ENCODE measurements at places on chromosomes 16 and 17. TPM values are rescaled to one million over a fixed set of nuclear protein-coding genes. Genes with fewer than 3 reads are reported as not detected.

DNA sequence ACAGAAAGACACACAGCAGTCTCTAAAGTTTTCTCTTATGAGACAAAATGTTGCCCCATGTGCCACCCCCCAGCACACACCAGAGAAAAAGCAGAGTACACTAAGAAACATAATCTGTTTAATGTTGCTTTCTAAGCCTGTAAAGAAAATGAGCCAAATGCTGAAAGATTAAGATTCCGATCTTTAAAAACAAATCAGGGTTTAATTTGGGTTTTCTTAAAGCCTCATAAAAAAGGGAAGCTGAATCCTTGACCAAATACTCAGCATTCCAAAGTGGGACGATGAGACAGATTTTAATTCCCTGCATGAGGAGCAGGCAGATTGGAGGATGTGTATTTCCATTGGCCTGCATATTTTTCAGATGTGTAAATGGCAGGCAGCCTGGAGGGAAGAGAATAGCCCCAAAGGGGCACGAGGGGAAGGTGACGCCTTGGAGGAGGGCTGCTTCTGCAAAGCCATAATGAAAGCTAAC lies 118.4 kb downstream of the COPRS start:
- H3K27ac ChIP-seq, result peak overlapping the region; percentile 33
- no peak overlapping the region for H3K4me3 ChIP-seq
- peak; percentile 49 for DNase-seq

The VMO1 gene
- total RNA-seq, result 0.33 TPM

DNA sequence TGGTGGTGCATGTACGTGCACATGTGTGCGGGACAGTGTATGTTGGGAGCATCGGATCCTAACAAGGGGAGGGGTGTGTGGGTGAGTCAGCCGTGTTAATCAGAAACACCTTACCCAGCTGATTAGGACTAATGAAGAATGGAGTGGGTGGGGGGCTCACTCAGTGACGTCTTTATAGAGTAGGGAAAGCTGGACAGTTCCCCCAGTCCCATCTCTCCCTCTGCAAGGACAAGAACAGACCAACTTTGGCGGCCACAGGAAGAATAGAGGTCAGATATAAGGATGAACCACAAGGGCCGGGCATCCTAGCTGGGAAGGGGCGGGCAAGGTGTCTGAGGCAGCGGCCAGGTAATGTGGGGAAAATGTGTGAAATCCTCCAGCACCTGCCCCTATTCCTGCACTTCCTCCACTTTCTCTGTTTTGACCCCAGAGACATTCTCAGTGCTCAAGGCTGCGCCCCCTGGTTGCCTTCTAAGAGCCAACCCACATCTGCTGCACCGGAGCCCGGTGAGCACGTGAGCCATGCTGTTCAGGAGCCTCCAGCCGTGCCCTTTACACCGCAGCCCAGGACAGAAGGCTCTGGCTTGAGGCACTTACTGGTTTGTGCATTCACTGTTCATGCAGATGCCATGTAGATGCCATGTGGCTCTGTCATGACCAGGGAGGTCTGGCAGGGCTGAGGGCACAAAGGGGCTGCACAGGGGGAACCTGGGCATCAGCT lies 18.9 kb upstream of the TBX21 start:
- DNase-seq, result no peak
- H3K36me3 ChIP-seq, result no peaks in the 10 kb centered on the region
- no peak overlapping the region for H3K27ac ChIP-seq
- H3K4me1 ChIP-seq, result no peaks in the 10 kb centered on the region
- peaks cover 28% of the 10 kb centered on the region for H3K27me3 ChIP-seq

GRCh38 chr17:6425407-6425806 lies 9.5 kb downstream of the AIPL1 start:
- no peaks in the 10 kb centered on the region for H3K36me3 ChIP-seq
- no peaks in the 10 kb centered on the region for H3K4me1 ChIP-seq
- H3K27ac ChIP-seq, result no peak overlapping the region
- DNase-seq, result no peak
- no peak overlapping the region for H3K4me3 ChIP-seq

GRCh38 chr17:42410319-42410685 lies 12.8 kb downstream of the CAVIN1 start:
- no peaks in the 10 kb centered on the region for H3K4me1 ChIP-seq
- no peak for DNase-seq
- H3K36me3 ChIP-seq, result no peaks in the 10 kb centered on the region
- H3K27me3 ChIP-seq, result no peaks in the 10 kb centered on the region

DNA sequence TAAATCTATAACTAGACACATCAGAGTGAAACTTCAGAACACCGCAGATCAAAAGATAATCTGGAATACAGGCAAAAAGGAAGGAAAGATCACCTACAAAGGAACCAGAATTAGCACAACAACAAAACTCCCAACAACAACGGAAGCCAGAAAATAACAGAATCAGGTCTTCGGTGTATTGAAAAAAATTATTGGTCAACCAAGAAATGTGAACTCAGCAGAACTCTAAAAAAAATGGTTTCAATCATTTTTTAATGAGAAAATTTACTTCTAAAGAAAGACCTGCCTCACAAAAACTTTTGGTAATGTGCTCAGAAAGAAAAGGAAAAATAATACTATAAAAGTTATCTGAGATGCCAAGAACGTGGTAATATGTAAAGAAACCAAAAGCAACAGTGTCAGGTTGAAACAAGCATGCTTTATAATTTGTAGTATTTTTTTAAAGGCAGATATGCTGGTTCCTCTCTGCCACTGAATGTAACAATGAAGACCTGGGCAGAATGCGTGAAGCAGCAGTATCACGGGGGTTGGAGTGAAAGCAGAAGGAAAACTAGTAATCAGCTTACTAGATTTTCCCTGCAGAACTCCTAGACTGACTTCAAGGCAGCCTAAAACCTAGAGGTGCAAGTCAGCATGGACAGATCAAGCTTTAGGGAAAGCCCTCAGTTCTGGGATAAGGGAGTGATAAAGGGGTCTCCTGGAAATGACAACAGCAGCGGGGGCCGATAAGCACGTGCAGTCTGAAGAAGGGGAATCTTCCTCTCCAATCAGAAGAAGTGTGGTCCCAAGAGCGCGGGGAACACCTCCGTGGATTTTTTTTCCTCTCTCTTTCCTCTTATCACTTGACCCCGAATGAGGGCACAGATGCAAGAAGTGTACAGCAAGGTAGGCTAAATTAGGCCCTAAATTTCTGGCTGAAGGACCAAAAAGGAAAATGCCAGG lies 80.9 kb upstream of the TEKT1 start:
- no peaks in the 10 kb centered on the region for H3K36me3 ChIP-seq
- H3K4me1 ChIP-seq, result no peaks in the 10 kb centered on the region
- no peak overlapping the region for H3K4me3 ChIP-seq
- DNase-seq, result no peak
- no peak overlapping the region for H3K27ac ChIP-seq

- DNase-seq, result peak; percentile 44
- no peaks in the 10 kb centered on the region for H3K27me3 ChIP-seq
- H3K4me3 ChIP-seq, result no peak overlapping the region
- H3K4me1 ChIP-seq, result peaks cover 18% of the 10 kb centered on the region
- no peaks in the 10 kb centered on the region for H3K36me3 ChIP-seq
- H3K27ac ChIP-seq, result peak overlapping the region; percentile 47
Observed at GRCh38 chr16:66250686-66251431, 115.6 kb upstream of the CDH5 start.

- no peaks in the 10 kb centered on the region for H3K36me3 ChIP-seq
- DNase-seq, result no peak
- no peaks in the 10 kb centered on the region for H3K27me3 ChIP-seq
- H3K4me1 ChIP-seq, result no peaks in the 10 kb centered on the region
- no peak overlapping the region for H3K27ac ChIP-seq
- no peak overlapping the region for H3K4me3 ChIP-seq
Observed at GRCh38 chr16:17658881-17659280, 188.1 kb upstream of the XYLT1 start.

- H3K4me1 ChIP-seq, result no peaks in the 10 kb centered on the region
- H3K27ac ChIP-seq, result no peak overlapping the region
- no peaks in the 10 kb centered on the region for H3K27me3 ChIP-seq
- H3K36me3 ChIP-seq, result no peaks in the 10 kb centered on the region
Observed at GRCh38 chr16:55539049-55539448, 27.4 kb upstream of the CAPNS2 start.

The TEX14 gene
- 0.04 TPM for total RNA-seq

- H3K27me3 ChIP-seq, result no peaks in the 10 kb centered on the region
- DNase-seq, result no peak
- no peaks in the 10 kb centered on the region for H3K36me3 ChIP-seq
- H3K4me3 ChIP-seq, result no peak overlapping the region
Observed at GRCh38 chr17:5980941-5981340, 89.2 kb upstream of the WSCD1 start.

GRCh38 chr16:9340526-9341256 lies 249.2 kb downstream of the HAPSTR1 start:
- H3K27ac ChIP-seq, result no peak overlapping the region
- DNase-seq, result no peak
- no peaks in the 10 kb centered on the region for H3K27me3 ChIP-seq
- no peaks in the 10 kb centered on the region for H3K36me3 ChIP-seq
- no peaks in the 10 kb centered on the region for H3K4me1 ChIP-seq

DNA sequence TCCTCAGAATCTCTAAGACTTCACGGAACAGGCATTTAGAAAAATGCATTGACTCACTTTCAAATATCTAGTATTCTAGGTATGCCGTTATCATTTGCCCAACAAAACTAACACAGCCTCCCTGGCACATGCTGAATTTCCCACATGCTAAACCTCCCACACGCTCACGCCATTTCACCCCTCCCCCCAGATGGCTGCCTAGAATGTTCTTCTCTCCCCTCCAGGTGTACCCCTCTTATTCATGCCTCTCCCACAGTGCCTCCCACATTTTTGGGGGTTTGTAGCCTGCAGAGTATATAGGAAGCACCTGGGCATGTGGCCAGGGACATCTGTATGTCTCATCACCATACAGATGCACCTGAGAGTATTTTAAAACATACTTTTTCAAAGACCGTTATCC lies 38.2 kb upstream of the ICAM2 start:
- no peaks in the 10 kb centered on the region for H3K36me3 ChIP-seq
- H3K4me3 ChIP-seq, result no peak overlapping the region
- H3K4me1 ChIP-seq, result peaks cover 5% of the 10 kb centered on the region

DNA sequence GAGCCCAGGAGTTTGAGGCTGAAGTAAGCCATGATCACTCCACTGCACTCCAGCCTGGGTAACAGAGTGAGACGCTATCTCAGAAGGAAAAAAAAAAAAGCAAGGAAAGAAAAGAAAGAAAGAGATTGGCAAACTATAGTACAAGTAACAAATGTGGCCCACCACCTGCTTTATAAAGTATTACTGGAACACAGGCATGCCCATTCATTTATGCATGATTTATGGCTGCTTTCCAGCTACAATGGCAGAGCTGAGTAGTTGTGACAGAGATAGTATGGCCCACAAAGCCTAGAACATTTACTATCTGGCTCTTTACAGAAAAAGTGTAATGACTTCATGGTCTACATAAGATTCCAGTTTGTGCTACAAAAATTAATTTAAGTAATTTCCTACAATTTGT lies 23.6 kb downstream of the C16orf87 start:
- no peak for DNase-seq
- no peak overlapping the region for H3K27ac ChIP-seq
- no peaks in the 10 kb centered on the region for H3K36me3 ChIP-seq
- peaks cover 17% of the 10 kb centered on the region for H3K4me1 ChIP-seq

GRCh38 chr17:50184064-50184463 lies 17.4 kb downstream of the COL1A1 start:
- peak overlapping the region; percentile 63 for H3K27ac ChIP-seq
- H3K36me3 ChIP-seq, result no peaks in the 10 kb centered on the region
- H3K4me3 ChIP-seq, result no peak overlapping the region
- H3K4me1 ChIP-seq, result peaks cover under 1% of the 10 kb centered on the region
- no peak for DNase-seq

- no peak overlapping the region for H3K4me3 ChIP-seq
- DNase-seq, result no peak
- no peaks in the 10 kb centered on the region for H3K4me1 ChIP-seq
- H3K27me3 ChIP-seq, result no peaks in the 10 kb centered on the region
Observed at GRCh38 chr17:61015966-61016365, 338.3 kb downstream of the BCAS3 start.

GRCh38 chr17:18045691-18046350 lies 6.6 kb downstream of the GID4 start:
- no peaks in the 10 kb centered on the region for H3K27me3 ChIP-seq
- H3K4me3 ChIP-seq, result no peak overlapping the region
- H3K4me1 ChIP-seq, result peaks cover 2% of the 10 kb centered on the region
- H3K36me3 ChIP-seq, result no peaks in the 10 kb centered on the region
- no peak overlapping the region for H3K27ac ChIP-seq

The PLCG2 gene
- total RNA-seq, result 7.8 TPM

DNA sequence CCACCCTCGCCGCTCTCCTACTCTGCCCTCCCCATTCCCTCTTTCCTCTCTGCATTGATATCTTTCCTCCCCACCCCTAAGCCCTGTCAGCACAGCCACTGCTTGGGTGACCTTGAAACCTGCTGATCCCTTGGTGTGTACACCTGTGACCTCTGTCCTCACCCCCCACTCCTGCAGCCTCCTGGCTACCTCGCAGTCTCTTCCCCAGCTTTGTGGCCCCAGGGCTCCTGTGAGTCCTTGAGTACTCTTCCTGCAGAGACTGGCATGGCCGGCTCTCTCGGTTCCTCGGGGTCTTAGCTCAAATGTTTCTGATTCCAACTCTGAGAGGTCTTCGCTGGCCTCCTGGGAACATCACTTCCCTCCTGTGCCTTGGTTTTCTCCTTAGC lies 31.7 kb downstream of the ADCY7 start:
- DNase-seq, result no peak
- H3K27me3 ChIP-seq, result no peaks in the 10 kb centered on the region
- no peak overlapping the region for H3K4me3 ChIP-seq
- no peaks in the 10 kb centered on the region for H3K4me1 ChIP-seq
- no peaks in the 10 kb centered on the region for H3K36me3 ChIP-seq

GRCh38 chr17:81328978-81329926 lies 34.1 kb upstream of the SLC38A10 start:
- H3K4me3 ChIP-seq, result no peak overlapping the region
- no peaks in the 10 kb centered on the region for H3K36me3 ChIP-seq
- DNase-seq, result peak; percentile 95
- H3K27me3 ChIP-seq, result no peaks in the 10 kb centered on the region

GRCh38 chr17:979212-979538 lies 401 bp downstream of the NXN start:
- H3K27me3 ChIP-seq, result no peaks in the 10 kb centered on the region
- H3K27ac ChIP-seq, result peak overlapping the region; percentile 88
- DNase-seq, result no peak
- H3K36me3 ChIP-seq, result no peaks in the 10 kb centered on the region
- peak overlapping the region; percentile 99 for H3K4me3 ChIP-seq
- peaks cover 26% of the 10 kb centered on the region for H3K4me1 ChIP-seq

GRCh38 chr17:83127431-83128160 lies 48.2 kb downstream of the METRNL start:
- H3K4me3 ChIP-seq, result no peak overlapping the region
- peaks cover 11% of the 10 kb centered on the region for H3K27me3 ChIP-seq
- H3K4me1 ChIP-seq, result no peaks in the 10 kb centered on the region
- no peak overlapping the region for H3K27ac ChIP-seq
- no peak for DNase-seq
- H3K36me3 ChIP-seq, result no peaks in the 10 kb centered on the region

- peak; percentile 44 for DNase-seq
- no peaks in the 10 kb centered on the region for H3K27me3 ChIP-seq
- peaks cover 9% of the 10 kb centered on the region for H3K4me1 ChIP-seq
- H3K27ac ChIP-seq, result peak overlapping the region; percentile 0
Observed at GRCh38 chr16:51450909-51451308, 299.8 kb upstream of the SALL1 start.
